ENCODE measurements at places on chromosomes 16 and 17.

GRCh38 chr17:44832805-44833204, 2.7 kb upstream of the GJC1 start:
- no peak for DNase-seq

DNA sequence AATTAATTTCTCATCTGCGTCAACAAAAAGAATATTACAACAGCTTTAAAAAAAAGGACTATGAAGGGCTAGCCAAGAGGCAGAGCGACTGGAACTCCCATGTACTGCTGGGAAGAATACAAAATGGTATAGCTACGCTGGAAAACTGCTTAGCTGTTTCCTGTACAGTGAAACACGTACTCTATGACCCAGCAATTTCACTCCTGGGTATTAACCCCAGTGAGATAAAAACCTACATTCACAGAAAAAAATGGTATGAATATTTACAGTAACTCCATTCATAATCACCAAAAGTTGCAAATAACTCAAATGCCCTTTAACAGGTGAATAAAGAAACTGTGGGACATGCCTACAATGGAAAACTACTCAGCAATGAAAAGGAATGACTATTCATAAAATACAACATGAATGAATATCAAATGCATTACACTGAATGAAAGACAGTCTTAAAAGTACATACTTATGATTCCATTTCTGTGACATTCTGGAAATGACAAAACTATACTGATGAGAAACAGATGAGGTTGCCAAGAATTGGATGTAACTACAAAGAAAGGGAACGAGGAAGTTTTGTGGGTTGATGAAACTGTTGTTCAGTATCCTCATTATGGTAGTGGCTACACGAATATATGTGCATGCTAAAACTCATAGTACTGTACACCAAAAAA, 27.6 kb downstream of the CMTM4 start:
- no peak for DNase-seq

- DNase-seq: no peak
Observed at GRCh38 chr17:82831818-82832200, 8.0 kb downstream of the ZNF750 start.

GRCh38 chr17:81891303-81891552, 158 bp downstream of the ALYREF start:
- DNase-seq: no peak

DNA sequence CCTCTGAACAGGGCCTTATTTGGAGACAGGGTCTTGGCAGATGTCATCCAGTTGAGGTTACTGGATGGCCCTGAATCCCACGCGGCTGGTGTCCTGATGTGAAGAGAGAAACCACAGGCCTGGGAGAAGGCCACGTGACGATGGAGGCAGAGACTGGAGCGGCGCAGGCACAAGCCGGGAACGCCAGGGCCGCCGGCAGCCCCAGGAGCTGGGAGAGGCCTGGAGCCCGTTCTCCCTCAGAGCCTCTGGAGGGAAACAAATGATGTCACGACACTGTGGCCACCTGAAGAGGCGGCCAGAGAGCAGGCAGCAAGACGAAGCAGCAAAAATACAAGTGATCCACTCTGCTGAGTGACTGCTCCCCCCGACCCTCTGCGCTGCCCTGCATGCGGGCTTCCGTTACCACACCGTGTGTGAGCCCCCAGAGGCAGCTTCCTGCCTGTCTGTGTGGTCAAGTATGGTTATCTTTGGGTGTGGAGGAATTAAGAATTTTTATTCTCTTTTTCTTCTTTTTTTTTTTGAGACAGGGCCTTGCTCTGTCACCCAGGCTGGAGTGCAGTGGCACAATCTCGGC, 11.6 kb downstream of the CD7 start:
- DNase-seq: no peak

GRCh38 chr16:23434380-23434779, 18.6 kb downstream of the COG7 start:
- DNase-seq: peak; percentile 13

- no peak for DNase-seq
Observed at GRCh38 chr16:6493555-6493954, 839.1 kb upstream of the RBFOX1 start.

- DNase-seq: no peak
Observed at GRCh38 chr17:60525328-60525684, 736 bp downstream of the APPBP2 start.

GRCh38 chr16:50275098-50275415, 8.7 kb downstream of the ADCY7 start:
- DNase-seq: no peak

DNA sequence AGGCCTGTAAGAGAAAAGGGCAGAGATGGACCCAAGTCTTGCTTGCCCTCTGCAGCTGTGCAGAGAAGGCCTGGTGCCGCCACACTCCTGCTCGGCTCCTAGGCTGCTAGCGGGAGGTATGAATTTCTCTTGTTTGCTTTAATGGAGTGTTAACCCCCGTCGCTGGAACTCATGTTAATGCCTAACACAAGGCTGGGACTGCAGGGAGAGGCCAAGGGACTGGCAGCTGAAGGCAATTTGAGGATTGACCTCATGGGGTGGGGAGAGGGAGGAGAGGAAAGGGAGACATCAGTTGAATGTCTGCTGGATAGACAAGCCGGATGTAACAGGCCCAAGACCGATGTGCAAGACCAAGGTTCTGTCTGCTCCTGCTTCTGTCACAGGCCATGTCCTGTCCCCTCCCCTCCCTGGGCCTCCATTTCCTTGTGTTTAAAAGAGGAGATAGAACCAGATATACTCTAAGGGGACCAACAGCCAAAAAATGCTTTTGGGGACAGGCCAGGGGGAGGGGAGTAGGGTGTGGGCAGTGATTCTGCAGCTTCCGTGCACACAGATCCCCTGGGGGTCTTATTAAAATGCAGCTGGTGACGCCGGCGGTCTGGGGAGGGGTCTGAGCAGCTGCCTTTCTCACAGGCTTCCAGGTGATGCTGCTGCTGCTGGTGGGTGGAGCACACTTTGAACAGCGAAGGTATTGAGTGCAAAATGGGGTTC, 46.7 kb upstream of the TBX2 start:
- no peak for DNase-seq

DNA sequence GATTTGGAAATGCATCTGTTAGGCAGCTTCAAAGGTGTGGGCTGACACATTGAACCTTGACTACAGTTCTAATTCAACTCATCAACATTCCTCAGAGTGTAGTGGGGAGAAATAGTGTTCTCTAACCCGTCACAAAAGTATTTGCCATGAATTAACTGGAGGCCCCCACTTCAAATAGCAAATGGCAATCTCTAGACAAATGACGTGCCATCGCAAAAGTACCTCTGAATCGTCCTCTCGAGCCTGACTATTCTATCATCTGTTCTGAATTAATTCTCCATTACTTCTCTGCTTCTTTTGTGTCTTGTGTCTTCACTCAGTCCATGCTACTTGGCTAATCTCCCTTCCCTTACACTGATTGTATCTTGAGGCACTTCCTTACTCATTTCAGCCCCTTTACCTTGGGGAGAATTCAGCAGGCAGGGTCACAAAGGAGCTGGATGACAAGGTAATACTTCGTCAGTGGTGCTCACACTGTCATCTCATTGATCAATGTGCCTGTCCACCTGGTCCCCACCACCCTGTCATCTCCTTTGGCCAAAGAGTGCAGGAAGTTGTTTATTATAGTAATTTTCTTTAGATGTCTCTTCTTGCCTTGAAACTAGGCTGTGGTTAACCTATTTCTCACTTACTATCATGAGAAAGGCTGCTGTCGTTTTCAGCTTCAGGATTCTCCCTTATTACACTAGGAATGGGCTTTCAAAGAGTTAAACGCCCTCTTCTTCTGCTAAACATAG, 108.4 kb downstream of the SYCE1L start:
- peak; percentile 5 for DNase-seq

DNA sequence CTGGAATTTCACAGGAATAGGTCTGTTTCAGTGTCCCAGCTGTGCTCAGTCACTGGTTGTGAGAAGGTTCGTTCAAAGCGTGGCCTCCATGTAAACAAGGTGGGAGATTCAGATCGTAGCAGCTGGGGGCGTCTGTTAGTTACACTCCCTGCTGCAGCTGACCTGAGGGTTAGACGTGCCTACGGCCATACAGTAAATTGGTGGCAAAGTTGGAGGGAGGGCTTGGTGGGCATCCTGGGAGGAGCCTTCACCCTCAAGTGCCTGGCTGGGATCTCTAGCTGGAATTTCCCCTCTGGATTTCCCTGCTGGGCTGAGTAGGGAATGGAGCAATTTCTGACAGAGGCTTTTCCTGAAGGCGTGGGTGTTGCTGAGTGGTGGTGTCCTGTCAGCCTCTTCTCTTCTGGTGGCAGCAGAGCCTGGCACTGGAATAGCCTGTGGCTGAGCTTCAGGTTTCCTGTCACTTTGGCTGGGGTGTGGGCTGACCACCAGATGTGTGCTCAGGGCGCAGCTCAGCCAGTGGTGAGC, 6.4 kb downstream of the FCSK start:
- no peak for DNase-seq

- peak; percentile 11 for DNase-seq
Observed at GRCh38 chr17:56679115-56679776, 85.7 kb downstream of the NOG start.

DNA sequence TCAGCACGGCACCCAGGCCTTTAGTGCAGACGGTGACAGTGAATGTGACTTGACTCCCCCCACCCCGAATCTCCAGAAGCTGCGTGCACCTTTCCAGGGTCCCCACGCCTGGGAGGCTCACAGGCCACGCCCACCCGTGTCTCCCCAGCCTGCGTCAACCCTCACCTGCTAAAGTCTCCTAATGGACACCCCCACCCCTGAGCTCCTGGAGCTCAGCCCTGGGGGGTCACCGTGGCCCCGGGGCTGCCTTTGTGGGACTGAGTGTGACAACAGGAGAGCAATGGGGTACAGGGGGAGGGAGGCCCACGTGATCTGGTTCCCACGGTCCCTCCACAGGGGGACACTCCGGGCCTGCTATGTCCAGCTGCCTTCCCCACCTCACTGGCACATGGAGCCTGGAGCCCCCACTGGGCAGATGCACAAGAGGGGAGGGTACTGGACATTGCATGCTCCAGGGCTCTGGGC, 7.4 kb upstream of the FASN start:
- peak; percentile 10 for DNase-seq

GRCh38 chr17:50148226-50149090, 2.0 kb downstream of the PPP1R9B start:
- DNase-seq: peak; percentile 87

DNA sequence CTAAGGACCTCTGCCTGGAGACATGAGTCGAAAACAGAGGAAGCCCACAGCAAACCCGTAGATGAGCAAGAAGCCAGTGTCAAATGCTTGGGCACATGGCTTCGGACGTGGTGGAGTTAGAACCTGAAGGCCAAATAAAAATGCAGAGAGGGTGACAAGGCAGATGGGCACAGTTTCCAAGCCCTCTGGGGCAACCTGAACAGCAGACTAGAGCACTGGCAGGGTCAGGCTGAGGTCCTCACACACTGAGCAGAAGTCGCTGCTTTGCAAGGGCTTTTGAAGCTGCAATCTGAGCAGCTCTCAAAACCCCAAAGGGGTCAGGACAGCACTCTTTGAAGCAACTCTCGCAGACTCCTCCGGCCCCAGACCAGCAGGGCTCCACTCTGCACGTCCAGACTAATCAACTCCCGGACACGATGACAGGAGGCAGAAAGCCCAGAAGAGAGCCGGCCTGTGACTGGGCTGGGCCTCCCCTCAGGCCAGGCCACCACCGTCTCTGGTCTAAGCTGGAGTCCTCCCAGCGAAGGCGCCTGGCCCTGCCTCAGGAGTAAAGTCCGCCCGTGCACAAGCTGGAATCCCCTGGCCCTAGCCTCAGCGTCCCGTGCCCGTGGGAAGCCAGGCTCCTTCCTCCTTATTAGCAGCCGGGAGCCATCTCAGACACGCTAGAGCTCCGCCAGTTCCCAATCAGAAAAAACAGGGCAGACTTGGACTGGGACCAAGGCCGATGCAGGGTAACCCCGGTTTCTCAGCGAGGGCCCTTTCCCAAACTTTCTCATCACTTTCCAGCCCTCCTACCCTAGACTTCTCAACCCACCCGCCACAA, 924 bp downstream of the SMARCD2 start:
- DNase-seq: peak; percentile 35

DNA sequence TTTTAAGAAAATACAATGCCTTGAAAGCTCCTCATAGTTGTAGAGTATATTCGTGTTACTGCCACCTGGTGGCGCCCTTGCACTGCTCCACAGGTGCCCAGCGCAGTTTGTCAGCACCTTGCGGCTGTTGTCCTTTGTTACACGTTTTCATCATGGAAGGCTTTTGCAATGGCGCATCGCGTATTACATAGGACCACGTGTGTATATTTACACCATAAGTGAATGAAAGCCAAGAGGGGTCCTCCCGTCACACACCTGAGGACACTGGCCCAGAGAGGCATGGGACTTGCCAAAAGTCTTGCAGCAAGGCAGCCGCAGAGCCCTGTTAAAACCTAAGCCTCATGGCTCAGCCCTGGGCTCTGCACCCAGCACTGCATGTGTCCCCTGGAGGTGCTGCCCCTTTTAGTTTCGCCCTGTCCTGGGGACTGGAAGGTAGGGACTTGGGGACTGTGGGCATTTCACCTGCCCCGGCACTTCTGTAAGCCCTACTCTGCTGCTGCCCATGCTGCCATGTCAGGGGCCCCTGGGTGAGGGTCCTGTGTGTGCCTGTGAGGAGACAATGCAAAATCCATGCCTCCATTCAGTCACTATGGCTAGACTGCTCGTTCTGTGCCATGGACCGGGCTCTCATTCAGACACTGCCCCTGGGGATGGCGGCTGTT, 24.3 kb downstream of the POLR3E start:
- peak; percentile 71 for DNase-seq

GRCh38 chr17:13749891-13750235, 148.1 kb upstream of the HS3ST3A1 start:
- DNase-seq: no peak

GRCh38 chr16:22678311-22678710, 135.7 kb upstream of the HS3ST2 start:
- DNase-seq: no peak

- no peak for DNase-seq
Observed at GRCh38 chr16:83813823-83814658, 6.3 kb downstream of the HSBP1 start.

DNA sequence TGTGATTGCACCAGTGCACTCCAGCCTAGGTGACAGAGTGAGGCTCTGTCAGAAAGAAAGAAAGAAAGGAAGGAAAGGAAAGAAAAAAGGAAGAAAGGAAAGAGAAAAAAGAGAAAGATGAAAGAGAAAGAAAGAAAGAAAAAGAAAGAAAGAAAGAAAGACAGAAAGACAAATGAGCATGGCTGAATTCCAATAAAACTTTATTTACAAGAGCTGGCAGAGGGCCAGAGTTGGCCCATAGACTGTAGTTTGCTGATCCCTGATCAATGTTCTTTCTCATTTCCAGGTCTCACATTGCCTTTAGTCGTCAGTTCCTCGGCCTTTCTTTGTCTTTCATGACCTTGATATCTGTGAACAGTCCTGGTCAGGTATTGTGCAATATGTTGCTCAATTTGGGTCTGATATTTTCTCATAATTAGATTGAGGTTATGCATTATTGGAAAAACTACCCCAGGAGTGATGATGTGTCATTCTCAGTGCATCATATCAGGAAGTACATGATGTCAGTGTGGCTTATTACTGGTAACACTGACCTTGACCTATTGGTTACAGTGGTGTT, 68.5 kb upstream of the MED9 start:
- no peak for DNase-seq

Data from stimulated activated CD4-positive, alpha-beta T cell treated with anti-CD3 and anti-CD28 coated beads, Interleukin-15, amount 100 ng/mL, for 24 hours (primary cell).